ENCODE measurements at places on chromosomes 12 and 14.

DNA sequence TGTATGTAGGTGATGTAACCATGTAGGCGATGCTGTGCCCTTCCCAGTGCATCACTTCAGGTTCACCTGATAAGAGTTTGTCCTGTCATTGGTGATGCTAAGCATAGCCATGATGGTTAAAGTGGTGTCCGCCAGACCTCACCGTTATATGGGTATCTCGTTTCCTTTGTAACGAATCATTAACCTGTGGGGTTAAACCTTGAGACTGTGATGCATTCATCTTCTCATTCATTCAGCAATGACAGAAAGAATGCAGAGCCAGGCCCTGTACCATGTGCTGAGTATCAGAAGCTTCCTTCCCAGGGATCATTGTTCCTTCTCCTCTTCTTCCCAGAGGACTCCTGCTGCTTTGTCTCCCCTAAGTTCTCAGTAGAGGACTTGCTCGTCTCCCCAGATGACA is 84.9 kb downstream of the CCDC60 start:
- no peak for DNase-seq

DNA sequence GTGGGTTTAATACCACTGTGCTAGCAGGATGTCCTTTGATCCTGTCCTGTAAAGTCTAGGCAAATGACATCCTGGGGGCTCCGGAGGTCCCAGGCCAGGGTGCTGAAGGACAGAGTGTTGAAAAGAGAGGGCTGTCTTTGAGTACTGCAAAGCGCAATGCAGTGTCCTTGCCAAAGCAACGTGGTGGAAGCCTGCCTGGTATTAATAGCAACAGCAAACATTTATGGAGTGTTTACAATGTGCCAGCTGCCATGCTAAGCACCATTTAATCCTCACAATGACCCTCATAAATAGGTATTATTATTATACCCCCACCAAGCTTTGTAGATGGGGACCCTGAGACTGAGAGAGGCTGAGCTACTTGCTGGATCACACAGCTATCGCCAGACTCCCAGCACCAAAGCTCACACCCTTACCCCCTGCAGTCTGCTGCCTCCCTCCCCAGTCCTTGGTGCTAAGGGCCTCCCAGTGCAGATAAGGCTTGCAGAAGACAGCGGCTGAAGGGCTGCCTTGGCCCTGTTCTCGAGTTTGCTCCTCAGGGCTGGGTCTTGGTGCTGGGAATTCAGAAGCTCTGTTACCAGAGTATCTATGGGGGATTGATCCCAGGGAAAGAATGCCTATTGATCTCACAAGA is 427.7 kb downstream of the FUT8 start:
- DNase-seq = no peak

DNA sequence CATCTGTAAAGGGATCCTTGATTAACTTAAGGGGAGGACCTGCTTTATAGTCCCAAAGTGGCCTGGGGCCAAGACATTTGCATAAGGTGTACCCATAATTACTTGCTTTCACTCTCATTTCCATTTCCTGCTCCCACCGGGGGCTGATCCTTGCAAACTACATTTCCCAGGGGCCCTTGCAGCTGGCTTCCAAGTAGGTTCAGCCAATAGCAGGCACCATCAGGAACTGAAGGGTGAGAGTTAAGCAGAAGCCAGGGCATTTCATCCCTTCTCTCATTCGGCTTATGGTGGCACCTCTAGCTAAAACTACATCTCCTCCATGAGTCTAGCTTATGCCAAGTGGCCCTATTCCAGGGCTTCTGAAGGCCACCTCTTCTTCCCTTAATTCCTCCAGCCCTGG is 88.8 kb downstream of the CCDC60 start:
- peak; percentile 61 for DNase-seq

DNA sequence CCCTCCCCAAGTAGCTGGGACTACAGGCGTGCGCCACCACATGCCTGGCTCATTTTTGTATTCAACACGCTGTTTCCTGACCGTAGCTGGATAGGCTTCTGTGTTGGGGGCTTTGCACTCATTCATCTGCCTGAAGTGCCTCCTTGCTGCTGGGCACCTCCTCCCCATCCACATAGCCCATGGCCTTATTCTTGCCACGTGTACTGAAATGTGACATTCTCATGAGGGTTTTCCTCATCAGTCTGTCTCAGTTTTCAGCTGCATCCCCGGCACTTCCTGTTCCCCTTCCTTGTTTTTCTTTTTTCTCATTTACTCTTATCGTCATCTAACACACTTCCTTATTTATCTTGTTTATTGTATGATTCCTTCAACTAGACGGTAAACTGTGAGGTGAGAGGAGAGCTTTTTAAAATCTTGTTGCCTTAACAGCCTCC is 36.6 kb downstream of the RCOR1 start:
- no peak for DNase-seq

DNA sequence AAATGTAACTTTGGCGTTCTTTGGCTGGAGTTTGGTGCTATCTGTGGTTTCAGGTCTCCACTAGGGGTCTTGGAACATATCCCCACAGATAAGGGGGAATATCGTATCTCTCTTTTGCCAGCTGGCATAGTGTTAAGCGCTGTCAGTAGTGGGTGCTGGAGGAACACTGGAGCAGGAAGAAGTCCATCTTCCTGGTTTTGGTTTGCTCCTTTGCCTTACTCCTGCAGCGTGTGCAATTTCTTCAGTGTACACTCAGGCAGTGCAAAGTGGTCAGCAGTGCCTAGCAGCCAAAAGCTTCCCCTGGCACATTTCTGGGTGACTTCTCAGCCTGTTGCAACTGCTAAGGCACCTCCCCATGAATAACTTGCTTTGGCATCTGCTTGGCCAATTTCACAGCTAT is 11.7 kb upstream of the RIPK3 start:
- DNase-seq = no peak

GRCh38 chr14:92737206-92737605 is 11.2 kb downstream of the LGMN start:
- DNase-seq = no peak

- DNase-seq = no peak
Measured at GRCh38 chr12:76879710-76880518, 1.1 kb upstream of the CSRP2 start.

DNA sequence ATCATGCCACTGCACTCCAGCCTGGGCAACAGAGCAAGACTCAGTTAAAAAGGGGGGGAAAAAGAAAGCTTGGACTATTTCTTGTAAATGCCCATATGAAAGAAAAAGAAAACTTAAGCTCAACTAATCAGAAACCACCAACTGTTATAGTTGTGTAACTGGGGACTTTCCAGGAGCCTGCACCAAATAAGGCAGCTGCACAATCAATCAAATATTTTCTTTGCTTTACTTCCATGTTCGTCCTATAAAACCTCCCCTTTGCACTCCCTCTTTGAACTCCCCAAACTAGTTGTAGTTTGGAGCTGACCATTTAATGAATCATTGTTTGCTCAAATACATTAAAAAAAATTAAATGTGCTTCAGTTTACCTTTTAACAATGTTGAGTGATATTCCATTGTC is 54.9 kb downstream of the OTOGL start:
- no peak for DNase-seq

DNA sequence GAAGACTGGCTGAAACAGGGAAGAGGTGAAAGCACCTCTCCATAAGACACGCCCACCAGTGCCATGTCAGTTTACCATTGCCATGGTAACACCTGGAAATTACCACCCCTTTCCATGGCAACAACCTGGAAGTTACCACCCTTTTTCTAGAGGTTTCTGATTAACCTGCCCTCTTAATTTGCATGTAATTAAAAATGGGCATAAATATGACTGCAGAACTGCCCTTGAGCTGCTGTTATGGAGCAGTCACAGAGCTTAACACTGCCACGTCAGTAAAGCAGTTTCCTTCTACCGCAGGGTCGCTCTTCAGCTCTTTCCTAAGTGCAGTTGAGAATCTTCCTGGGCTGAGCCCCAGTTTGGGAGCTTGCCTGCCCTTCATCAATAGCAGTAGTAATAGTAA is 55.2 kb downstream of the RASSF3 start:
- DNase-seq = no peak

GRCh38 chr12:11133162-11133561 is 1.3 kb downstream of the TAS2R30 start:
- DNase-seq = no peak

DNA sequence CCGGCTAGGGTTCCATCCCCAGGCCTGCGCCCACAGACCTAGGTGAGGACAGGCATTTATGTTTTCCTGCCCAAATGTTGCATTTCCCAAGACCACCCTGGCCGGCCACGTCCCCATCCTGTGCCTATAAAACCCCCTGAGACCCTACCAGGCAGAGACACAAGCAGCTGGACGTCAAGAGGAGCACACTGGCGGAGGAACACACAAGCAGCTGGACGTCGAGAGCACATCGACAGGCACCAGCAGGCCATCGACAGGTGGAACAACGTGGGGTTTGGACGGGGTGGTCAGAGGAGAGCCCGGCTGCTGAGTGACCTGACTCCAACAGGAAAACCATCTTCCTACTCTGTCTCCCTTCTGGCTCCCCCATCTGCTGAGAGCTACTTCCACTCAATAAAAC is 19.6 kb upstream of the LDHB start:
- no peak for DNase-seq

GRCh38 chr12:81542065-81543010 is 216.8 kb downstream of the PPFIA2 start:
- DNase-seq = no peak

GRCh38 chr12:85681333-85681732 is 154.9 kb downstream of the RASSF9 start:
- no peak for DNase-seq

DNA sequence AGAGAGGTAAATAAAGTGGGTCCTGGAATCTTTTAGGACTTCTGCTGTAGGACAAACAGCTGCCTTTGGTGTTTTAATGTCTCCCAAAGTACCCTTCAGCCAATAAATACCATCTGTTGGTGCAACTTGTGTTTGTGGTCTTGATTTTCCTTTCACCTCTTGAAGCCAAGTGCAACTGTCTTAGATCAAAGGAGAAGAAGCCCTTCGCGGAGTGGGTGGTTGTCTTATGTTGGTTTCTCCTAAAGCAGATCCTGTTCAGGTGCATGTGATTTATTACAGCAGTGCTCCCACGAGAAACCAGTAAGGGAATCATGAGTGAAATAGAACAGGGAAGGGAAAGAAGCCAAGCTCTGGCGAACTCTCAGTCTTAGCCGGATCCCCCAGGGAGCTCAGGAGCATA is 27.7 kb downstream of the HRK start:
- DNase-seq = no peak

DNA sequence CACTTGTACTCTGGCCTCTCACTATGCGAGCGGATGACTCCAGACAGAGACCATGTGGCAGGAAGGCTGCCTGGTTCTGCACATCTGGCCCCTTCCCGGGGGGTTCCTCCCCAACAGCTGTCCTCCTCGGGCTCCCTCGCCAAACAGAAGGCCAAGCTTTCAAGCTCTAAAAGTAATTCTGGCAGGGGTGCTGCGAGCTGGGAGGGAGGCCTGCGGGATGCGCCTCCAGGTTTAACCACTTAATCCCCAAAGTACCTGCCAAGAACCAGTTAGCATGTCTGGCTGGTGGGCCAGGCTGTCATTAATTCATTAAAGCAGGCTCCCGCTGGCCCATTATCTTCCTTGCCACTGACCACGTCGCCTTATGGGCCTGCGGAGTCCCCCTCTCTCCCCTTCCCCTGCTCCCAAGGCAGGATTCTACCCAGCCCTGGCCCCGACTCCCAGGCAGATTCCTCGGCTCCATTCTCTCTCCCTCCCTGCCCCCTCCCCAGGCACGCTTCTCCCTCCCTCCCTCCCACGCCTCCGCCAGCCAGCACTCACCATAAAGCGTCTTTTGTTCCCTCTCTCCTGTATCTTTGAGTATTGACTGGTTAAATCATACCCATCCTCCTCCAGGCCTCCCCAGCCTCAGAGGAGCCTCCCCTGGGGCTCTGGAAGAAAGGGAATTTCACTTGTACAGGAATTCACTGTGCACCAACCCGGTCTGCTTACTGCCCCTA is 4.9 kb downstream of the HRK start:
- DNase-seq = no peak

GRCh38 chr12:88703790-88704189 is 123.5 kb upstream of the KITLG start:
- DNase-seq = no peak

GRCh38 chr14:29321646-29322045 is 555.1 kb downstream of the FOXG1 start:
- no peak for DNase-seq

- DNase-seq = peak; percentile 69
Measured at GRCh38 chr12:6752167-6752920, 597 bp downstream of the MLF2 start.

DNA sequence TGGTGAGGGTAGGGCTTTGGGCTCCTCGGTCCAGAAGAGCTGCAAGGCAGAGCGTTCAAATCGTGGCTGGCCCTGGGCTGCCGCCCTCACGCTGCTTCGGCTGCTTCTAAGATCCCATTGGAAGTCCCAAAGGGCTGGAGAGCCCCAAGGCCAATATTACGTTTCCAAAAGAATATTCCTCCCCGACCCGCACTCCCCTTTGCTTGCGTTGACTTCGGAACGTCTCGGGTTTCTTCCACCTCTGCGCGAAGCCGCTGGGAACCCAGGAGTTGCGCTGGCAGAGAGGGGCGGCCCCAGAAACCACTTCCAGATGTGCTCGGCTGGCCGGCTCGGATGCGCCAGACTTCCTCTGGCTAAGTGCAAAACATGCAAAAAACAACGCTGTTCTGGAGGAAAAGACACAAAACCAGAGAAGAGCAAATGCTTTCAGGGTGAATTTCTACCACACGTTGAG is at the start of gene GLT8D2:
Gene GLT8D2 (minus strand): TSS at position 285 of the 454 bp plus-strand sequence. CDS start 30,539 bp downstream, outside the sequence.
- DNase-seq = no peak

All from D341Med (cell line).